ENCODE measurements at places on chromosomes 7 and 10.

- peaks cover 11% of the 10 kb centered on the region for H3K27me3 ChIP-seq
- no peak overlapping the region for H3K4me3 ChIP-seq
- DNase-seq: no peak
- no peak overlapping the region for H3K27ac ChIP-seq
- no peaks in the 10 kb centered on the region for H3K36me3 ChIP-seq
These were observed 265.9 kb upstream of the ZMIZ1 start for GRCh38 chr10:78802866-78803265.

DNA sequence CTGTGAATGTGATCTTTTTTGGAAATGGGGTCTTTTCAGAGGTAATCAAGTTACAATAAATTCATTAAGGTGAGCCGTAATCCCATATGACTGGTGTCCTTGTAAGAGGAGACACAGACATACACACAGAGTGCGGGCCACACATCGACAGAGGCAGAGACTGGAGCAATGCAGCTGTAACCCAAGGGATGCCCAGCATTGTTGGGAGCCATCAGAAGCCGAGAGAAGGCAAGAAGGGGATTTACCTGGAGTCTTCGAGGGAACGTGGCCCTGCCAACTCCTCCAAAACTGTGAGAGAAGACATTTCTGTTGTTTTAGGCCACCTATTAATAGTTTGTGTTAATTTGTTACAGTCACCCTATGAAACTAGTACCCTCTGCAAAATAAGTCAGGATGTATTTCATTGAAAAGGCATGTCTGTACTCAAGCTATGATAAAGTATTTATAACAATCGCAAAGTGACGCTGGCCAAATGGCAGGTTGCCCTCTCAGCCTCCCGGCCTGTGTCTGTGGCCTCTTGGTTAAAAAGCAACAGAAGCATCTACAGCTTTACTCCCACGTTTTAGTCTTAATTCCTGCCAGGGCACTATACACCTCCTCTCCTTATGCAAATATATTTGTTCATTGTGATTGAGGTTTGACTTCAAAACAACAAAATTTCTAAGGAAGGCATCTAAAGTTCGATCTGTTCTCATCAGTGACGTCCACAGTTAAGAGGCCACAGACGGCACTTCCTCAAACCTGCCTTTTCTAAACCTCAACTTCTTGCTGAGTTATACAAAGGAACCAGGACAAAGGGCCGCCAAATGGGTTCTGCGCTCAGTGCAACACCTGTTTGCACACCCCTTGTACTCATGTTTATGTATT is 46.8 kb downstream of the HIPK2 start:
- no peaks in the 10 kb centered on the region for H3K27me3 ChIP-seq
- DNase-seq: no peak
- H3K27ac ChIP-seq: peak overlapping the region; percentile 39
- H3K4me1 ChIP-seq: peaks cover 19% of the 10 kb centered on the region

DNA sequence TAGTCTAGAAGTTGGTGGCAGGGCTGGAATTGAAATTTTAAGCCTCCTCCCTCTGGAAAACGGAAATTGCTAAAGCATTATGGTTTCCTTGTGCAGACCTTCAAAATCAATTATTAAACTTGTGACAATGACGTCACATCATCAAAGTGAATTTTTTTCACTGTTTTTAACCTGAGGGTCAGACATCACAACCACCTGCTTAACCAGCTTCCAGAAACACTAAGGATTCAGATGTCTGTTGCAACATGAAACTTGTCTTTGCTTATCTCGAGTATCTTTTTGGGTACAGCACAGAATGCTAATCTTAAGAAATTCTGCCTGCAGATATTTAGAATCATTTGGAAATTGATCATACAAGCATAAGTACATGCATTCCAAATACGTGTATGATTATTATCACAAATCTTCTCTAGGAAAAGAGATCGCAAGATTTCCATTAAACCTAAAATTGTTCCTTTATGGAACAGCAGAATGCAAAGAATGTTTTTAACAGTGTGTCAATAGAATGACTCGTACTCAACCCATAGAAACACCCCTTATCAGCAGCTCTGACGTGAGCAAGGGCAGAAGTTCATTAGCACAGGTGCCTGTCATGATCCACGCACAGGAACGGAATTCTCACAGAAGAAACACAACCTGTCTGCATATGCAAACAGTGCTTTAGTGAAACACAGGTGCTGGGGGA is 4.1 kb upstream of the GTPBP4 start:
- H3K4me3 ChIP-seq: no peak overlapping the region
- DNase-seq: no peak
- peaks cover 6% of the 10 kb centered on the region for H3K4me1 ChIP-seq
- no peaks in the 10 kb centered on the region for H3K27me3 ChIP-seq
- peaks cover 13% of the 10 kb centered on the region for H3K36me3 ChIP-seq
- H3K27ac ChIP-seq: no peak overlapping the region

DNA sequence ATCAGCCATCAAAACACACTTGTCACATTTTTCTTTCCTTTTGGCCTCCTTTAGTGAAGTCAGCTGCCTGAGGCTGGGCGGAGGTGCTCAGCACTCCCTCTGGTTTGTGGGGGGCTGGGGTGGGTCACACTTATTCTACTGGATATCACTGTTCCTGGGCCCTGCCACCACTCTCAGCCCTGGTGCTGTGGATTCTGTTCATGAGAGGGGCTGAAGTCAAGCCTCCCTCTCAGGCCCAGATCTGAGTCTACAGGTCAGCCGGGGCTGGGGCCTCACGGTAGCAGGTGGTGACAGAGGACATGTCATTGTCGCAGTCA is 180.8 kb upstream of the TNS3 start:
- no peak overlapping the region for H3K27ac ChIP-seq
- no peak overlapping the region for H3K4me3 ChIP-seq
- H3K36me3 ChIP-seq: no peaks in the 10 kb centered on the region
- no peak for DNase-seq
- no peaks in the 10 kb centered on the region for H3K4me1 ChIP-seq

DNA sequence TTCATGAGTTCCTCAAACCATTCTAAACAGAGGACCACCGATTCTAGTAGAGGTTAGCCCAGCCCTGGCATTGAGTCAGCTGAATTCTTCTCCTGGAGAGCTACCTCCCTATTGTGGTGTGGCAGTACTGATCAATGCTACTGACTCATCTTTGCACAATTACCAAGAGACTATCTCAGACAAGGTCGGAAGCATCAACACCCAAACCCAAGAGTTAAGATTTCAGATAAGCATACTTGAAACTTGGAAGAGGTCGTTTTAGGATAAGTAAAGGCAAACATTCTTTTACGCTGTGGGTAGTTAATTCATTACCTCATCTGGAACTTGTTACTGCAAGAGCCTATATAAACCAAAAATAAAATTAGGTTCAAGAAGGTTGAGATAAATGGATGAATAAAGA is 154.6 kb upstream of the NRBF2 start:
- no peak for DNase-seq
- no peaks in the 10 kb centered on the region for H3K4me1 ChIP-seq
- H3K36me3 ChIP-seq: no peaks in the 10 kb centered on the region
- H3K4me3 ChIP-seq: no peak overlapping the region
- no peak overlapping the region for H3K27ac ChIP-seq

- H3K27me3 ChIP-seq: peaks cover 21% of the 10 kb centered on the region
- no peak overlapping the region for H3K27ac ChIP-seq
- DNase-seq: no peak
- no peak overlapping the region for H3K4me3 ChIP-seq
- no peaks in the 10 kb centered on the region for H3K4me1 ChIP-seq
These were observed 49.5 kb upstream of the CAPZA2 start for GRCh38 chr7:116812860-116813259.

GRCh38 chr10:11617233-11617632 is 5.8 kb upstream of the USP6NL start:
- H3K4me3 ChIP-seq: no peak overlapping the region
- DNase-seq: no peak
- no peak overlapping the region for H3K27ac ChIP-seq
- H3K4me1 ChIP-seq: peaks cover 27% of the 10 kb centered on the region
- H3K27me3 ChIP-seq: peaks cover 9% of the 10 kb centered on the region

GRCh38 chr7:139054101-139054500 is 18.3 kb upstream of the ZC3HAV1L start:
- no peak overlapping the region for H3K27ac ChIP-seq
- H3K4me3 ChIP-seq: no peak overlapping the region
- H3K36me3 ChIP-seq: peaks cover 50% of the 10 kb centered on the region
- H3K27me3 ChIP-seq: no peaks in the 10 kb centered on the region
- peaks cover 14% of the 10 kb centered on the region for H3K4me1 ChIP-seq

- H3K36me3 ChIP-seq: no peaks in the 10 kb centered on the region
- H3K4me1 ChIP-seq: no peaks in the 10 kb centered on the region
- no peak overlapping the region for H3K27ac ChIP-seq
- DNase-seq: no peak
These were observed 17.1 kb downstream of the OGDHL start for GRCh38 chr10:49744924-49745605.

DNA sequence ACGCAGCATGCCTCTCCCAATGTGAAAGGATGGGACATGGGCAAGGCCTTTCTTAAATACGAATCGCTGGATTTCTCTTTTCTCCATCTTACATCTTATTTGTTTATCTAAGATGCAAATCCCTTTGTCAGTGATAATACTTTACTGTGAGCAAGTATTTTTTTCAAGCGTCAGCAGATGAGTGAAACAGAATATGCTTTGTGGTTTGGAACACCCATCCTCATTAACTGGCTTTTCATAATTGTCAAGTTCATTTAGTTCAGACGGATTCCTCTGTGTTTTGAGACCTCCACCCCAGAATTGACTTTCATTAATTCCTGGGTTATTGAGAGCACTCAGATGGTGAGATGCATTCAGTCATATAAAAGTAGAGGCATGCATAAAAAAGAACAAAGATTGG is 149.8 kb downstream of the NSUN6 start:
- no peaks in the 10 kb centered on the region for H3K27me3 ChIP-seq
- no peak for DNase-seq
- H3K27ac ChIP-seq: no peak overlapping the region
- H3K36me3 ChIP-seq: no peaks in the 10 kb centered on the region

- H3K36me3 ChIP-seq: no peaks in the 10 kb centered on the region
These were observed 50.0 kb downstream of the SRI start for GRCh38 chr7:88169717-88170320.

- no peak for DNase-seq
- no peaks in the 10 kb centered on the region for H3K36me3 ChIP-seq
- H3K27ac ChIP-seq: no peak overlapping the region
- no peaks in the 10 kb centered on the region for H3K4me1 ChIP-seq
- no peak overlapping the region for H3K4me3 ChIP-seq
These were observed 159.1 kb upstream of the YAE1 start for GRCh38 chr7:39407137-39407536.

DNA sequence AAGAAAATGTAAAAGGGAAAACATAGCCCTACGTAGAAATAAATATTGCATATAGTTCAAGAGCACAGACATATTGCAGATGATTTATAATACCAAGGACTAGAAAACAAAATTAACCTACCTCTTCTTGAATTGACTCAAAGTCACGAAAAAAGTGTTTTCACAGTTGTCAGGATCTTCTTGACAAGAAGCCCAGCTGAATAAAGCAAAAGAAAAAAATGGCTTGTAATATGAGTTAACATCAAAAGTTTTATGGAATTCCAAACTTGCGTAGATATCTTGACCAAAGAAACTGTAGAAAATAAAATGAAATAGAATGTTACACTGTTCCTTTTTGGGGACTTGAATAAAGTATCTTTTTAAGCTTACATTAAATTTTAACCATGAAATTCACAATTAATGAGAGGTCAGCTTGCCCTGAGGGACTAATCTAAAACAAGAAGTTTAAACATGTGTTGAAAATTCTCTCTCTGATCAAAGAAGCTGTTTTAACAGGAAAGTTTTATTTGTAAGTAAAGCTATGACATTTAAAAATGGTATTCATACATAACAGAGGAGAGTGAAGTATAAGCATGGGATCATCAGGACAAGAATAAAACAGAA is 133.1 kb upstream of the SEMA3C start:
- no peak for DNase-seq
- no peak overlapping the region for H3K4me3 ChIP-seq
- no peaks in the 10 kb centered on the region for H3K36me3 ChIP-seq
- H3K27me3 ChIP-seq: no peaks in the 10 kb centered on the region
- H3K27ac ChIP-seq: no peak overlapping the region

DNA sequence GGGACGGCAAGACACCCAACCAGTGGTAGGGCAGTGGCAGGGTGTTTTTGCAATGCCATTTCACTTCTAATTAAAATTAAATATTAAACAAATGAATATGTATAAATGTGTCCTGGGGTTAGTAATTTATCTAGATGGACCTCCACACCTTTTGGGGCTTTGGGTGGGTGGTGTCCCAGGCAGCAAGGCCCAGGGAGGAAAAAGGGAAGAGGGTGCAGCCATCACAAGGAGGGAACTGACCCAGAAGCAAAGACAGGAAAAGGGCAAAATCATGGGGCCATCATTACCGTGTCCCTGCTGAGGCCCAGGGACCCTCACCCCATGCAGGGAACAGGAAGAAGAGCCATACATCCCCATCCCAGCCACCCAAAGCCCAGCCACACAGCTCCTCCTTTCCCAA is 204.6 kb downstream of the GRID1 start:
- H3K4me1 ChIP-seq: no peaks in the 10 kb centered on the region
- no peaks in the 10 kb centered on the region for H3K27me3 ChIP-seq
- H3K4me3 ChIP-seq: no peak overlapping the region
- H3K36me3 ChIP-seq: no peaks in the 10 kb centered on the region
- DNase-seq: no peak

DNA sequence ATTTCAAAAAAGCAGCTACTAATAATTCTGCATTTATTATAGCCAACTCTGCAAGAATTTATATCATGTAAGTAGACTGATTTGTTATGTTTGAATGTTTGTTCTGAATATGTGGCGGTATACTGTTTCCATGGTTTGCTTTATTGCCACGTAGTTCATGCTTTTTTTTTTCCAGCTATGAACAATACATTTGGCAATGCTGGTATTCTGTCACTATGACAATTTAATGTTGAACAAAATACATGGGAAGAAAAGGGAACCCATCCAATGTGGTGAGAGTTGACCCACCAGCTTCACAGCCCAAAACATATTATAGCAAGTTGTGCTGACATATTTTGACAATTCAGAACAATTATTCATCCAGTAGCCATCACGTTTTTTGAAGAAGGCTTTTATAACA is 145.6 kb downstream of the CCDC71L start:
- DNase-seq: no peak
- H3K36me3 ChIP-seq: no peaks in the 10 kb centered on the region
- H3K27me3 ChIP-seq: peaks cover 28% of the 10 kb centered on the region
- H3K27ac ChIP-seq: no peak overlapping the region
- H3K4me1 ChIP-seq: no peaks in the 10 kb centered on the region

- H3K4me1 ChIP-seq: peaks cover 11% of the 10 kb centered on the region
- H3K27me3 ChIP-seq: no peaks in the 10 kb centered on the region
- peak; percentile 71 for DNase-seq
- peak overlapping the region; percentile 97 for H3K27ac ChIP-seq
- H3K36me3 ChIP-seq: peaks cover 5% of the 10 kb centered on the region
These were observed 42.4 kb upstream of the FAM20C start for GRCh38 chr7:149791-150636.

DNA sequence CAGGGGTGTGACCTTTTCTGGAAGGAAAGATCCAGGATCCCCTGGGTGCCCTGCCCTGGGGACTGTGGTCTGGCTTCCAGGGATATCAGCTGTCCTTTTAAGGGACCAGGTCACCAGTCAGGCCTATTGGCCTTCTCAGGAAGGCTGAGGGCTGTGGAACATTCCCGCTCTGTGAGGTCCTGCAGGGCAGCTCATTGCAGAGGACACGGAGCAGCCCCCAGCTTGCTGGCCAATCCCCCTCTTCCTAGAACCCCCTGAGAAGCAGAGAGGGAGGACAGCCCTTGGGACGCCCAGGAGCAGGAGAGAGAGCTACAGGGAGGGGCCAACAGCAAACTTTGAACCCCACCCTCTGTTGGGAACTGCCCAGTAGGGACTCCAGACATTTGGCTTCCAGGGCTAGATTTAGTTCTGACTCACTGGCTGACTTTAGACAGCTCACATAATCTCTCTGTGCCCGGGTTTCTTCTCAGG is 67.9 kb upstream of the COL13A1 start:
- no peaks in the 10 kb centered on the region for H3K27me3 ChIP-seq
- H3K4me3 ChIP-seq: no peak overlapping the region
- no peak for DNase-seq
- peak overlapping the region; percentile 84 for H3K27ac ChIP-seq
- H3K36me3 ChIP-seq: no peaks in the 10 kb centered on the region
